ENCODE measurements at places on chromosomes 1 and 21.

- DNase-seq: no peak
- H3K4me1 ChIP-seq: no peaks in the 10 kb centered on the region
- no peaks in the 10 kb centered on the region for H3K36me3 ChIP-seq
- no peak overlapping the region for H3K4me3 ChIP-seq
- no peaks in the 10 kb centered on the region for H3K27me3 ChIP-seq
- no peak overlapping the region for H3K27ac ChIP-seq
Observed at GRCh38 chr21:37593740-37594471, 227.3 kb downstream of the DYRK1A start.

GRCh38 chr1:25987951-25988350 lies 9.9 kb downstream of the PAFAH2 start:
- H3K27me3 ChIP-seq: no peaks in the 10 kb centered on the region
- H3K4me3 ChIP-seq: no peak overlapping the region

DNA sequence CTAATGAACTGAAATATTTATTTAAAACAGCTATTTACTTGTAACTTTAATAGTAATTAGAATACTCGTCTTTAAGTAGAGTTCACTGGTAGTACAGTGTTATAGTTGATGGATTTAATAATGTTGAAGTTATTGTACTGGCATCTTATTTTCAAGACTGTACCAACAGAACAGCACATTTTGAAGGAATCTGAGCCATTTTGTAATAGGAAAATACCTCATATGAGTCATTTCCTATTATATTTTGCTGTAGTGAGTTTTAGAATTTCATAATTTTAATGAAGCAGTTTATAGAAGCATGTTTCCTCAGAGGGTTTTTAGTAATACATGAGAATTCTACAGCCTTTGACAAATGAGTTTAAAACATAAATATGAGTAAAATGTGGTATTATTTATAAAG lies 258.3 kb downstream of the OLFM3 start:
- H3K36me3 ChIP-seq: no peaks in the 10 kb centered on the region
- no peaks in the 10 kb centered on the region for H3K4me1 ChIP-seq
- no peak overlapping the region for H3K4me3 ChIP-seq
- H3K27ac ChIP-seq: no peak overlapping the region

GRCh38 chr1:11068600-11069473 lies 9.0 kb upstream of the SRM start:
- H3K27ac ChIP-seq: no peak overlapping the region
- H3K4me1 ChIP-seq: no peaks in the 10 kb centered on the region
- H3K36me3 ChIP-seq: peaks cover 87% of the 10 kb centered on the region
- no peak overlapping the region for H3K4me3 ChIP-seq
- no peaks in the 10 kb centered on the region for H3K27me3 ChIP-seq
- no peak for DNase-seq

GRCh38 chr21:34865400-34866241 lies 183.5 kb downstream of the RUNX1 start:
- peaks cover 9% of the 10 kb centered on the region for H3K36me3 ChIP-seq
- no peaks in the 10 kb centered on the region for H3K27me3 ChIP-seq
- H3K4me3 ChIP-seq: no peak overlapping the region
- H3K4me1 ChIP-seq: no peaks in the 10 kb centered on the region
- H3K27ac ChIP-seq: no peak overlapping the region
- DNase-seq: no peak

GRCh38 chr1:21865943-21866706 lies 54.1 kb downstream of the LDLRAD2 start:
- H3K4me3 ChIP-seq: no peak overlapping the region
- no peaks in the 10 kb centered on the region for H3K4me1 ChIP-seq

- no peak for DNase-seq
- H3K27ac ChIP-seq: no peak overlapping the region
- H3K4me3 ChIP-seq: no peak overlapping the region
Observed at GRCh38 chr1:169797281-169797680, 2.6 kb upstream of the METTL18 start.

DNA sequence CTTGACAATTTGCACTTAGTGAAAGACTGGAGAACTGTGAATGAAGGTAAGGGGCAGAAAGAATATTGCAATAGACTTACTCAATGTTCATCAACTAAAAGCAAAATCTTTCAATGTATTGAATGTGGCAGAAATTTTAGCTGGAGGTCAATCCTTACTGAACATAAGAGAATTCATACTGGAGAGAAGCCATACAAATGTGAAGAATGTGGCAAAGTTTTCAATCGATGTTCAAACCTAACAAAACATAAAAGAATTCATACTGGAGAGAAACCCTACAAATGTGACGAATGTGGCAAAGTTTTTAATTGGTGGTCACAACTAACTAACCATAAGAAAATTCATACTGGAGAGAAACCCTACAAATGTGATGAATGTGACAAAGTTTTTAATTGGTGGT lies 80.7 kb downstream of the JMJD4 start:
- no peak for DNase-seq
- peak overlapping the region; percentile 24 for H3K4me3 ChIP-seq
- H3K27me3 ChIP-seq: no peaks in the 10 kb centered on the region

DNA sequence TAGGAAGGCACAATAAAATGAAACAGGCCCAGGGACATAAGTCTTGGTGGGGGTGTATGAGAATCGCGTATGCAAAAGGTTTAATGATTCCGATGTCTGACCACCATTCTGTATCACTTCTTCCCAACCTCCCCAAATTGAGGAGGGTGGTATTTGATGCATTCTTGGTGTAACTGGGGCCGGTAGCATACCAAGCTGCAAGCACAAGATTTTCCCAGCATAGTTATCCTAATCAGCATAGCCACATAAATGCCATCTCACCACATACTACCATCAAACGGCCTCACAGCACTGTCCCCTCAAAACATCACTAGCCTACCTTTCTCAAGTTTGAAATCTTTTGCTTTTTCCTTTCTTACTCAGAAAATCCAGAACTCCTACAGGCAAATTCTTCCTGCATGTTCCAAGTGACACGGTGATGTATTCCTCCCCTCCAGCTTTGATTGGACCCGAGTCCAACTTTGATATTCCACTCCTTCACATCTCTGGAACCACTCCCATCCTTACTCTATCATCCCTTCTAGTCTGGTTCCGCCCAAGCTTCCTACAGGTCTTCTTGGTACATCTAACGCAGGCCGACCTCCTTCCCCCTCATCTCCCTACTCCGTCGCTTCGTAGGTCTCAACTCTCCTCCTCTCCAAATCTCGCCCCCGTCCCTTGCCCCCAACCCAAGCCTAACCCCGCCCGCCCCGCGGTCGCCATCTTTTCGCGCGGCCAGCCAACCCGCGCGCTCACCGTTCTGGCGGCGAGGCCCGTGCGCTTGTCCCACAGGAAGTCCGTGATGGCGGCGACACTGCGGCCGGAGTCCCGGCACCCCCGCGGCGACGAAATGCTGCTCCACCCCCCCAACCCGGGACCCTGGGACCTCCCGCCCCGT lies 600 bp downstream of the CLK2 start:
- peak overlapping the region; percentile 84 for H3K27ac ChIP-seq
- H3K4me3 ChIP-seq: peak overlapping the region; percentile 52
- no peak for DNase-seq
- peaks cover 18% of the 10 kb centered on the region for H3K4me1 ChIP-seq
- no peaks in the 10 kb centered on the region for H3K27me3 ChIP-seq

- H3K4me3 ChIP-seq: no peak overlapping the region
- no peaks in the 10 kb centered on the region for H3K4me1 ChIP-seq
- peaks cover 7% of the 10 kb centered on the region for H3K36me3 ChIP-seq
- no peaks in the 10 kb centered on the region for H3K27me3 ChIP-seq
- DNase-seq: no peak
Observed at GRCh38 chr1:165726169-165726568, 27.8 kb upstream of the ALDH9A1 start.

GRCh38 chr1:147080671-147081394 lies 91.4 kb downstream of the PRKAB2 start:
- H3K36me3 ChIP-seq: no peaks in the 10 kb centered on the region
- peaks cover 23% of the 10 kb centered on the region for H3K4me1 ChIP-seq
- peak overlapping the region; percentile 45 for H3K4me3 ChIP-seq
- no peak overlapping the region for H3K27ac ChIP-seq

DNA sequence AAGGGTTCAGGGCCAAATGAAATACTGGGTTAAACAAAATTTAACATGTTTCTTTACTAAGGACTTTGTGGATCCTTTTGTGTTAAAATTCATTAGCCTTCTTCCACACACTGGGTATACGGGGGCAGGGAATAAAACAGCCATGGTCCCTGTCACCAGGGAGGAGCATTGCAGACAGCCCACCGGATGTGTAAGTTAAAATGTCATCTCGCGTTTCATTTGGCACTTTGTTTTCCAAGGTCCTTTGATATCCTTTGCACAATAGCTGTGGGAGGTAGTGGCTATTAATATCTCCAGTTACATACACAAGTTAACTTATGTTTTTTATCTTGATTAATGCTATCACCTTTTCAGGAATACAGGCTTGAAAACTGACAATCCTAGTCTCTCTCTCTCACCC lies 172.7 kb downstream of the BARHL2 start:
- no peak overlapping the region for H3K27ac ChIP-seq
- H3K4me3 ChIP-seq: no peak overlapping the region
- H3K27me3 ChIP-seq: no peaks in the 10 kb centered on the region
- DNase-seq: no peak

GRCh38 chr1:160326418-160326817 lies 16.6 kb downstream of the COPA start:
- no peak overlapping the region for H3K27ac ChIP-seq
- no peaks in the 10 kb centered on the region for H3K4me1 ChIP-seq
- no peaks in the 10 kb centered on the region for H3K27me3 ChIP-seq

GRCh38 chr1:12245116-12245515 lies 15.3 kb downstream of the VPS13D start:
- H3K27ac ChIP-seq: no peak overlapping the region
- no peaks in the 10 kb centered on the region for H3K27me3 ChIP-seq
- H3K4me3 ChIP-seq: no peak overlapping the region

- no peaks in the 10 kb centered on the region for H3K27me3 ChIP-seq
- H3K27ac ChIP-seq: no peak overlapping the region
- H3K4me1 ChIP-seq: no peaks in the 10 kb centered on the region
- DNase-seq: no peak
Observed at GRCh38 chr1:220113136-220113695, 19.3 kb downstream of the IARS2 start.

DNA sequence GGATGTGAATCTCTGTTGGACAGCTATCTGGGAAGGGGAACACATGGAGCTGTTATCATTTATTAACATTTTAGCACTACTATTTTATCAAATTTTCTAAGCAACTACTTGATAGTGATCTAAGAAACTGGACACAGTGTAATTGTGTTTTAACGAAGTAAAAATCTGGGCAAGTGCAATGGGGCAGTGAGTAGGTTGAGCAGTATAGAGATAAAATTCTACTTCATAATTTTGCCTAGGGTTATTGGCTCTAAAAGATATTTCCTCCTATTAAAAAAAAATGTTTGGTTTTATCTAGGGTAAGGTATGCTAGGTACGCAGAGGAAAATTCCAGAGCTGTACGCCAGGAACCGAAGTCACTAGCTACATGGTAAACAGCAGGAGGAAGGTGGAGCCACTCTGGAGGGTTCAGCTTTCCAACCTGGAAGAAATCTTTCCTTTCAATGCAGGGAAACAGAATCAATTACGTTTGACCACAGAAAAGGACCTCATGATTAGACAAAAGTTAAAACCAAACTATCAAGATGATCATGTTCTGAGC lies 43.3 kb downstream of the BCAR3 start:
- no peak for DNase-seq
- H3K36me3 ChIP-seq: no peaks in the 10 kb centered on the region
- no peaks in the 10 kb centered on the region for H3K4me1 ChIP-seq
- H3K4me3 ChIP-seq: no peak overlapping the region
- H3K27me3 ChIP-seq: no peaks in the 10 kb centered on the region

DNA sequence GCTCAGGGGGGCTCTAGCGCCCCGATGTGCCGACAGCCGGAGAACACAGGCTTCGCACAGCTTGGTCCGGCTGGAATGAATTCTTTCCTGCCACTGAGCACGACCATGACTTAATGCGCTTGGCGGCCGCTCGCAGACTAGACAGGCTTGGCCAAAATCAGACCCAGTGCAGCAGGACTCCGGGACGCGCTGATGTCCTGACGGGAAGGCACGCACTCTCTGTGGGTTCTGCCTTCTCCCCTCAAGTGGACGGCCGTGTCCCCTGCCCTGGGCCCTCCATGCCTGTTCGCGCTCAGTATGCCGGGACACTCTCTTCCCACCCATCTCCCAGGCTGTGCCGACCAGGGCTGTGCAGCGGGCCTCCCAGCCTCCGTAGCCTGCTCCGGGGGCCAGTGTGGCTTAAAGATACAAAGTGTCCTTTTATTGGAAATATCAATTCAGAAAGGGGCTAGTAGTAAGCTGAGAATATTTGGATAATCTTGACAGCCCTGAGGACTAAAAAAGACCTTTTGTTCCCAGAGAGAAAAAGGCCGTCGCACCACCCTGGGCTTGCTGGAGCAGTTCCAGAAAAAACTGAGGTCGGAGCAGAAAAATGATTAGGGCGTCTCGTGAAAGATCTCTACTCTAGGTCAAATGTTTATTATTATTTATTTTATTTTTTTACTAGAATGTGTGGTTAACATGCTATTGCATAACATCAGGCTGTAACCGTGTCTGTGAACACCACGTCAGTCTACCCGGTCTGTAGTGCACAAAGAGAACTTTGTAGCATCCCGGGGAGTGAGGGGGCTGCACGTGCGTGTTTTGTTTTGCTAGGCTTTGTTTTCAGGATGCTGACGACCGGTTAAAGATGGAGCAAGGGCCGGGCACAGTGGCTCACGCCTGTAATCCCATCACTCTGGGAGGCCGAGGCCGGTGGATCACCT lies 88.1 kb upstream of the ARHGEF16 start:
- no peak overlapping the region for H3K27ac ChIP-seq
- no peaks in the 10 kb centered on the region for H3K4me1 ChIP-seq
- no peaks in the 10 kb centered on the region for H3K27me3 ChIP-seq
- DNase-seq: no peak

- H3K27me3 ChIP-seq: no peaks in the 10 kb centered on the region
- H3K4me3 ChIP-seq: no peak overlapping the region
- H3K4me1 ChIP-seq: peaks cover 8% of the 10 kb centered on the region
- no peak for DNase-seq
- no peak overlapping the region for H3K27ac ChIP-seq
- no peaks in the 10 kb centered on the region for H3K36me3 ChIP-seq
Observed at GRCh38 chr1:15158506-15159165, 5.1 kb downstream of the TMEM51 start.

- H3K36me3 ChIP-seq: no peaks in the 10 kb centered on the region
- H3K27me3 ChIP-seq: no peaks in the 10 kb centered on the region
- H3K27ac ChIP-seq: no peak overlapping the region
- H3K4me1 ChIP-seq: no peaks in the 10 kb centered on the region
Observed at GRCh38 chr1:229950020-229950419, 117.0 kb upstream of the GALNT2 start.

GRCh38 chr1:50724626-50725286 lies 235.3 kb downstream of the FAF1 start:
- no peak for DNase-seq
- H3K27me3 ChIP-seq: no peaks in the 10 kb centered on the region
- no peak overlapping the region for H3K27ac ChIP-seq
- H3K4me3 ChIP-seq: no peak overlapping the region
- H3K36me3 ChIP-seq: no peaks in the 10 kb centered on the region

- H3K27ac ChIP-seq: no peak overlapping the region
- H3K4me1 ChIP-seq: no peaks in the 10 kb centered on the region
- no peak overlapping the region for H3K4me3 ChIP-seq
- no peaks in the 10 kb centered on the region for H3K36me3 ChIP-seq
Observed at GRCh38 chr1:37391211-37392011, 83.0 kb upstream of the ZC3H12A start.

All from naive thymus-derived CD4-positive, alpha-beta T cell (primary cell).